ENCODE measurements at places on chromosomes 1 and 21. TPM values are rescaled to one million over a fixed set of nuclear protein-coding genes. Genes with fewer than 3 reads are reported as not detected.
A peak's percentile ranks its signal among the peaks of the same experiment; 100 is the strongest.

DNA sequence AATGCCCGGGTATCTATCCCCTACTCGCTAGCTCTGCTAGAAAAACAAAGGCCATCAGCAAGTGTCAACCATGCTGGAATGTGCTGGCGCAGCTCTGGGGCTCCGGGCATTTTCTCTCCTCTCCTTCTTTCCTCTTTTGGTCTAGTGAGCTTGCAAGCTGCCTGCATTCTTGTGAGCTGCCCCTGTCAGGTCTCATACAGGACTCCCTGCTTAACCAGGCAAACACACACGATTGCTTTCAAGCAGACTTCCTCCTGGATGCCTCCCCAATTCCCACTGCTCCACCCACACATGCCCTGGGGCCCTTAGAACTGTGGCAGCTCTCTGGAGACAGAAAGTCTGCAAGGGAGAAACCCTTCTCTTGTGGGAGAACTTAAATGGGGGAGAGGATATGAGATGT is 35.7 kb upstream of the SUCO start:
- no peak for DNase-seq

- DNase-seq, result no peak
Measured at GRCh38 chr1:76029331-76029730, 45.2 kb upstream of the ST6GALNAC3 start.

- no peak for DNase-seq
Measured at GRCh38 chr1:89669441-89669840, 36.5 kb downstream of the LRRC8C start.

GRCh38 chr21:36877741-36878140 is 88.7 kb downstream of the HLCS start:
- no peak for DNase-seq

DNA sequence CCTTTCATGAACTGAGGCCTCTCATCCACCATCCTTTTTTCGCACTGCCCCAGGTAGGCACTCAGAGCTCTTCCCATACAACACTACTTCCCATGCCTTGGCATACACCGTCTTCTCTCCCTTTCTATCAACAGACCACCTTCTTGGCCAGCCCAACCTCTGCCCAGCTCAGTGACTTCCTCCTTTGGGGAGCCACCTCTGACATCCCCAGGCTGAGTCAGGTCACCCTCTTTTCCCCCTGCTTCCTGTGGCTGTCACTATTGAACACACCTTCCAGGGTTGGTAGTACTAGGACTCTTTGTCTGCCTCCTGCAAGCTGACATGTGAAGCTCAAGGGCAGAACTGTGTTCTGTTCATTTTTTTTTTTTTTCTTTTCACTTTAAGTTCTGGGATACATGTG is 283.2 kb downstream of the SETD4 start:
- DNase-seq, result no peak

GRCh38 chr1:84298684-84299535 is 2.6 kb upstream of the SAMD13 start:
- peak; percentile 31 for DNase-seq

DNA sequence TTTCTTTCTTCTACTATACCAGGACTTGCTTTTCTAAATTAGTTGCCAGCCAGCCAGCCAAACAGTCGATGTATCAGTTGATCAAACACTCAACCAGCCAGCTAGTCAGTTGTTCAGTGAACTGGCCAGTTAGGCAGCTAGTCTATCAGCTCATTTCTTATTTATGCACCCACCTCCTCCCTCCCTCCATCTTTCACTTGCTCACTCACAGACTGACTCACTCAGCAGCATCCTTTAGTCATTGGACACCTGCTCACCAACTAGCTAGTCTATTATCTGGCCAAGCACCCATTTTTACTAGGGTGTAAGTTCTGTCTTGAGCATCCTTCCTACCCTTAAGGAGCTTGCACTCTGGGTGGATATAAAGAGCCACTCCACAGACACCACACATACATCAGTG is 5.9 kb upstream of the SPRR4 start:
- no peak for DNase-seq

GRCh38 chr1:1083416-1084371 is 9.6 kb upstream of the RNF223 start:
- no peak for DNase-seq

DNA sequence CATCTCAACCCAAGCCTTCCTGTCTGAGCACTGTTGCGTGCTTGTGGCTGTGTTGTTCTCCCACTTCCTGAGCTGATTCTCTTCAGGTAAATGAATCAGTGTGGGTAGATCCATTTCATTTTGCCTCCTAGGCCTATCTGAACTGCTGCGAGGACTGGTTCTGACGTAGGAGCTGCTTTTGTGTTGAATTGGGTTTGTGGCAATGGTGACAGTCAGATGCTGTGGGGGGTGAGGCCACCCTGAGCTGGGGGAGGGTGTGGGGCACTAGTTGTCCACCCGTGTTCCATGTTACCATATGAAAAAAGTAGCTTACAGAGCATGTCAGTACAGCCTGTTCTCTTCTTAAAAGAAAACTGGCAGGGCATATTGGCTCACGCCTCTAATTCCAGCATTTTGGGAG is 81.5 kb downstream of the MRPS6 start:
- no peak for DNase-seq

GRCh38 chr1:2134621-2135307 is 59.8 kb downstream of the FAAP20 start:
- DNase-seq, result no peak

DNA sequence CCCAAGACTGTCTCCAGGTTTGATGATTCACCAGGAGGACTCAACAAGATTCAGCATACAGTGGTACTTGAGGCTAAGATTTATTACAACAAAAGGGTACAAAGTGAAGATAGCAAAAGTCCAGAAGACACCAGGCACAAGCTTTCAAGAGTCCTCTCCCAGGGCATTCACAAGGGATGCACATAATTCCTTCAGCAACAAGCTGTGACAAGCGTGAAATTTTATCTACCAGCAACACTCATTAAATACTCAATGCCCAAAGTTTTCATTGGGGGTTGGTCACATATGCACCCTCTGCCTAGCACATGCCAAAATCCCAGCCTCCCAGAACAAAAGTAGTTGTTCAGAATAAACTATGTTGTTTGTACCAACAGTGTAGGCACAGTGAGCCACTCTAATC is 62.3 kb downstream of the PRKACB start:
- no peak for DNase-seq

GRCh38 chr1:2556277-2556677 is at the start of gene TNFRSF14:
TSS of gene TNFRSF14 (plus strand) at chr1:2556371. CDS start at chr1:2556665, 294 bp downstream.
- peak; percentile 81 for DNase-seq

SLC16A1 gene
- 4.6 TPM for polyA plus RNA-seq

CR1 gene
- polyA plus RNA-seq, result 0.39 TPM

IQCC gene
- 0.29 TPM for polyA plus RNA-seq

KLHL21 gene
- 9.2 TPM for polyA plus RNA-seq

CACNA1S gene
- not detected for polyA plus RNA-seq

TNFRSF4 gene
- 16.3 TPM for polyA plus RNA-seq

TCHH gene
- polyA plus RNA-seq, result not detected
